Glomerular endothelial cell (primary cell): ENCODE measurements at places on chromosomes 1 and 21. TPM values are rescaled to one million over a fixed set of nuclear protein-coding genes. Genes with fewer than 3 reads are reported as not detected.

DNA sequence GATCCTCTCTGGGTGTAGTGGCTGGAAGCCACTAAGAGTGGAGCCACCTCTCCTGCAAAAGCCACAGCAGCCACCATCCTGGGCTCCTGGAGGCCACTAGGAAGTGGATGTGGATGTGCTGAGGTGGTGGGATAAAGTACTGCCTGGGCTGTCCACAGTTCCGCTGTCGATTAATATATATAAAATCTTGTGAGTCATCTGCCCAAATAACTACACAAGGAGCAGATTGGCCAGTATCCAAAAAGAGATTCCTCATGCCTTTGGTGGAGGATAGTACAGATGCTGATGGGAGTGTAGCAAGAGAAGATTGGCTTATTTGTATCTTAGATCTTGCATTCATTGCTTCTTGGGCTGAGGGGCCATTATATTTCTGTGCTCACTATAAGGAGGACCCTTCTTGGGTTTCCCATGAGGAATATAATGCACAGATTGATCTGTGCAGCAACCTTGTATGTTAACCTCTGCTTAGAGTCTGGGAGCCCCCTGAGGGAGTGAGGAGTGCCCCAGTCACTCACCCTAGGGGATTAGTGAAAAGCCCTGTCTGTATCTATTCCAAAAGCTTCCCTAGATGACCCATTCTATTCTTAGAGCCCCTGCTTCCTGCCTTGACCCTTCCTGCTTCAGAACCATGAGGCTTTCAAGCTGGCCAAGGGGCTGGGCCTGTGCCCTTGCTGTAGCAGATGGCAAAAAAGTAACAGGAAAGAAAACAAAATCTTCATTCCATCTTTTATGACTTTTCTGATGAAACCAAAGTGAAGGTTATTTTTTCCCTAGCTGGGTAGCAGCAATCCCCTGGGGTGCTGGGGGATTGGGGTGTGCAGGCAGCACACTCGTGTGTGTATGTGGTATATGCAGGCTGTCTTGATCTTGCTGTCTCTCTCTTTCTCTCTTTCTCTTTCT, 31.7 kb downstream of the RCSD1 start:
- no peak for DNase-seq

- DNase-seq, result no peak
These were observed 6.1 kb upstream of the RNF223 start for GRCh38 chr1:1080122-1080757.

SRP9 gene
- 160 and 200 TPM in 2 replicates for total RNA-seq

GRCh38 chr1:218779341-218780100, 394.2 kb upstream of the LYPLAL1 start:
- DNase-seq, result no peak

DNA sequence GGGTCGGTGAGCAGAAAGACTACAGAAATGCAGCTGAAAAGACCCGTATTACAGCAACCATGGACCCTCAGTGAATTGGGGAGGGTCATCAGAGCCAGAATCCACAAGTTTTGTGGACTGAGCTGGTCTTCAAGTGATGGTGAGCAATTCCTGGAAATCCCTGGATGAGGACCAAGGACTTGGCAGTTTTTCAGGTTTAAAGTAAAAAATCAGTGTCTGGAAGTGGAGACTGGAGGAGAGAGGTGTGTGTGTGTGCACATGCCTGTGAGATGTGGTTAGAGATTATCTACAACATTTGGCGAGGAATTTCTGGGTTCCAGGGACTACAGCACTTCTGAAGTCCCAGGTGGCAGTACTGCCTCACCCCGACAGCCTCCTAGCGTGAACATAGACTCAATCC, 56.4 kb downstream of the KIRREL1 start:
- DNase-seq, result no peak
